Fibroblast of the aortic adventitia (primary cell): ENCODE measurements at places on chromosomes 2 and 18.

GRCh38 chr18:35933982-35934381 lies 38.5 kb upstream of the RMP24 start:
- DNase-seq: no peak

DNA sequence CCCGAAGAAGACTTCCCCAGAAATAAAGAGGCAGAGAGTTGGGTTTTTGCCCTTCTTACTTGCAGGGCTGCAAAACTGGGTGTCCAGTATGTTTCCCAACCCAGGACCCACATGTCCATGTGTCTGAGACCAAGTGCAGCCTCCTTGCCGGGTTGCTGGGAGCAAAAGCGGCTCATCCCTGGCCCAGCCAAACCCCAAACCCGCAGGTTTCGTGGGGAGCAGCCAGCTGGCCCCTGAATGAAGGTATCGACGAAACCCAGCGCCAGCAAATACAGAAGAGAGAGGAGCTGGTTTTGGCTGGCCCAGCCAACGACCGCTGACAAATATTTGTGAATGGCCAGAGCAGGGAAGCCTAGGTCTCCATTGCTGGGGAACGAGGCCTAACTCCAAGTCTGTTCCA lies 197.1 kb downstream of the SMAD7 start:
- no peak for DNase-seq

GRCh38 chr2:98876741-98877140 lies 59.3 kb downstream of the CRACDL start:
- DNase-seq: no peak

GRCh38 chr2:66446941-66447340 lies 12.0 kb downstream of the MEIS1 start:
- DNase-seq: peak; percentile 67

DNA sequence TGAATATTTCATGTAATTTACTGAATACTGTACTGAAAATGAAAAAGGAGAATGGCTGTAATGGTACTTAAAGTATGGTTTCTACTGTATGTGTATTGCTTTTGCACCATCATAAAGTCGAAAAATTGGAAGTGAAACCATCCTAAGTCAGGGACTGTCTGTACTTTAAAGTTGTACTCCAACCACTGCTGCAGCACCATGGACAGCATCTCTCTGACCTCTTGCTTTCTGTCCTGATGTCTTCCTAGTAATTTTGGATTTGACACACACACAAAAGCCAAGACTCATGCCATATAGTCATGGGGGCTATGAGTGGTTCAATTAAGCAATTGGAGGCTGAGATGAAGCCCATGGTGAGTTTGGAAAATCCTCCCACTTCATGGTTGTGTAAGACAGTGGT lies 256.3 kb upstream of the PKDCC start:
- DNase-seq: peak; percentile 52

DNA sequence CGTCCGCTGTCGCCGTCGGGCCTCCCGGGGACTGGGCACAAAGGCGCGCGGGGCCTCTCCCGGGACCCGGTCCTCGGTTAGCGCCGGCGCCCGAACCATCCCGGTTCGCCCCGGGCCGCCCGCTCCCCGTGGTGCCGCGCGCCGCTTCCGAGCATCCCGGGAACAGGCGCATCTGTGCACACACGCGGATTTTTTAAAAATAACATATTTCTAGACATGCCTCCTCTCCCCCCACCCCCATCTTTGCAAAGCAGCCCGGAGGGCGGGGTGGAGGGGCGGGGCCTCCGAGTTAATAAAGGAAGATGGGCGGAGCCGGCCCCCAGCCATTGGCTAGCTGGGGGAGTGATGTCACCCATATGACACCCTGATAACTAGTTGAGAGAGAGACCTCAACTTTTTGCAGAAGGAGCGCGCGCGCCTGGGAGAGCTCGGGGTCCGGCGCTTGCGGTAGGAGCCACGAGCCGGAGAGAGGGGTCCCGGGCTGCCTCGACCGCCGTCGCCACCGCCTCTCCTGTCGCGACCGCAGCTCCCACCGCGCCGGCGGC lies at the start of gene SOX11:
Gene SOX11, plus strand, starts transcription at position 400 of the 545 bp plus-strand sequence. CDS start 338 bp downstream, outside the sequence.
- DNase-seq: no peak

GRCh38 chr2:66717218-66717905 lies 282.4 kb downstream of the MEIS1 start:
- peak; percentile 25 for DNase-seq

GRCh38 chr2:231132129-231132528 lies 7.3 kb upstream of the HTR2B start:
- peak; percentile 97 for DNase-seq
